ENCODE measurements at places on chromosomes 7 and 10. TPM values are rescaled to one million over a fixed set of nuclear protein-coding genes. Genes with fewer than 3 reads are reported as not detected.

PDCD11 gene
- 63.7 TPM for total RNA-seq

HOXA2 gene
- 0.30 TPM for total RNA-seq

CCDC7 gene
- total RNA-seq = 16.6 TPM

PNLIP gene
- not detected for total RNA-seq

SPDYE2 gene
- total RNA-seq = not detected

MBL2 gene
- total RNA-seq = not detected

OR2A5 gene
- not detected for total RNA-seq

BLOC1S2 gene
- 68.6 TPM for total RNA-seq

BTBD16 gene
- total RNA-seq = not detected

STAMBPL1 gene
- 19.6 TPM for total RNA-seq

GRM3 gene
- total RNA-seq = not detected

SFRP4 gene
- 0.14 TPM for total RNA-seq

TSPAN33 gene
- total RNA-seq = 1.2 TPM

FKBP6 gene
- not detected for total RNA-seq
